Cardiac septum (tissue), 1 donor: ENCODE measurements at places on chromosomes 2 and 18. TPM values are rescaled to one million over a fixed set of nuclear protein-coding genes. Genes with fewer than 3 reads are reported as not detected.
A peak's percentile ranks its signal among the peaks of the same experiment; 100 is the strongest.

SLC23A3 gene
- total RNA-seq: 0.48 TPM

KIAA1328 gene
- 4.8 TPM for total RNA-seq

GRCh38 chr2:228180181-228181097, 1.0 kb downstream of the SPHKAP start:
- DNase-seq: no peak

DNA sequence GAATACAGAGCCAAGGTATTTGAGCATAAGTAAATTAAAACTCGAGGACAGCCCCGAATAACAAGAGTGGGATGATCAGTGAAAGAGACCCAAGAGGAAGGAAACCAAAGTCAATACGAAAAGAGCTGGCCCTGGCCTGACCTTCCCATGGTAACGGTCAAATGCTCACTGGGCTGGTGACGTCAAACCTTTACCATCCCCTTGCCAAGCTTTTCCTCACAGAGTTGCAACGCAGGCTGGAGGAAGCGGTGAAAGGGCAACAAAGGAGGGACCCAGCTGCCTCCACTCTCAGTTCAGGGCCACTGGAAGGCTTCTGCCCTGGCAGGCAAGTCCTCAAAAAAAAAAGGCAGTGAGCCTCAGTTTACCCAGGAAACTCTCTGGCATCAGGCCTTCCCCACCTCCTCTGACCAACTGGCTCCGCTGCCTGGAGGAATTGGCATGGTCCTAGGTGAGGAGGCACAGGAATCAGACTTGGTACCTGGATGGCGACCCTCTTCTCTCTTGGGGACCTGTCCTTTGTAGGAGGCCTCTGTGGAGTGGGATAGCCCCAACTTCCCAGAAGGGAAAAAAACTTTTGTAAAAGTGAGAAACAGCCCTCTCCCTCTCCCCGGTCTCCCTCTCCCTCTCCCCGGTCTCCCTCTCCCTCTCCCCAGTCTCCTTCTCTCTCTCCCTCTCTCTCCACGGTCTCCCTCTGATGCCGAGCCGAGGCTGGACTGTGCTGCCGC, 212.4 kb downstream of the ANAPC1 start:
- no peak for DNase-seq

DNA sequence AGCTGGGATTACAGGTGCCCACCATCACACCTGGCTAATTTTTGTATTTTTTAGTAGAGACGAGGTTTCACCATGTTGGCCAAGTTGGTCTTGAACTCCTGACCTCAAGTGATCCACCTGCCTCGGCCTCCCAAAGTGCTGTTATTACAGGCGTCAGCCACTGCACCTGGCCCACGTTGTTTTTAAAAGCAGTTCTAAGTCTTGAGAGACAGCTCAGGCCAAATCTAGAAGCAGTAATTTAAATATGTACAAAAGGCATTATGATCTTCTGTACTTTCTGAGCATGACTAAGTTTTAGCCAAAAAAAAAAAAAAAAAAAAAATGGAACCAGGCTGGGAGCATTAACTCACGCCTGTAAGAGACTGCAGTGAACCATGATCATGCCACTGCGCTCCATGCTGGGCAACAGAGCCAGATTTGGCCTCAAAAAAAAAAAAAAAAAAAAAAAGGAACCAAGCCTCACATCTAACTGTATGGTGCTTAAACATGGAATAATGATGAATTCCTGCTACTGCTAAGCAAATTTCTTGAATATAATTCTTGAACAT, 4.0 kb downstream of the ABHD3 start:
- DNase-seq: no peak

DNA sequence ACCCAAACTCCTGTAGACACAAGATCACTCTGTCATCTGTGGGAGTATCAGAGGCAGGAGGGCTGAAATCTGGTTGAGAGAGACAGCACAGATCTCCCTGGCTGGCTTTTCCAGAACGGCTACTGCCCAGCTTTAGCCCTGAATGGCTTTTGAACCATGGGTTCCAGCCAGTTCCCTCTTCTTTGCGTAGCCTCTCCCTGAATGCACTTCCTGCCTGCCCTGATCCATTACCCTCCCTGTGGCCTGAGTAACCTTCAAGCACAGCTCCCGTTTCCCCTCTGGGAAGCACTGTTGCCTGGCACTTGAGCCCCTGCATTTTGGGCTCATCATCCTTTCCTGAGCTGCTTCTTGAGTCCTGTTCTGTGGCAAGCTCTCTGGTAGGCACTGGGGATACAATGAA, 68.8 kb downstream of the ASAP2 start:
- DNase-seq: no peak

DNA sequence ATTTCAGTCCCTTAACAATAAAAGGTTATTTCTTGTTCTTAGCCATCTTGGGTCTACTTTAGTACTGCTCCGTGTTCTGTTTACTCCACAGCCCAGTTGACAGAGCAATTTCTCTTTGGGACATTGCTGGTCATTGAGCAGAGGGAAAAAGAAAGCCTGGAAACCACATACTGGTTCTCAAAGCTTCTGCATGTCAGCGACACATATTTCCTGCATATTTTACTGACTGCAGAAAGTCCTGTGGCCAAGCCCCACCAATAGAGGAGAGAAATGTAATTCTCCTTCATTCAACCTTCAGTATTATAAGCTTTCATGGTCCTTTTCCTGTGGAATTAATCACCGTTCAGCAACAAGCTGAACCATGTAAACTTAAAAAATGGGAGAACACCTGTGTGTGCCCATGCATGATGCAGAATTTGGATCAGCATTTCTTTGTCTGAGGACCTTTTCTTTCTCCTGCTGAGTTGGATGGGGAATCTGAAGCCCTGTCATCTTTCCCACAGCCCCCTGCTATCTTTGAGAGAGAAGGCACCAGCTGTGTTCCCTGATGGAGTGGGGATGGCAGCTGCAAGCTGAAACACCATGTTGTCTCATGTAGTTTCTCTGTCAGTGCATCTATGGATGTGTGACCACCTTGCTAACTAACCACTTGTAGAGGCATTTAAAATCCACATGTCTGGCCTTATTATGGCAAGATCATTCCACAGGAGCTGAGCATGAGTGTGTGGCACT, 431.6 kb downstream of the MEIS1 start:
- DNase-seq: no peak

DNA sequence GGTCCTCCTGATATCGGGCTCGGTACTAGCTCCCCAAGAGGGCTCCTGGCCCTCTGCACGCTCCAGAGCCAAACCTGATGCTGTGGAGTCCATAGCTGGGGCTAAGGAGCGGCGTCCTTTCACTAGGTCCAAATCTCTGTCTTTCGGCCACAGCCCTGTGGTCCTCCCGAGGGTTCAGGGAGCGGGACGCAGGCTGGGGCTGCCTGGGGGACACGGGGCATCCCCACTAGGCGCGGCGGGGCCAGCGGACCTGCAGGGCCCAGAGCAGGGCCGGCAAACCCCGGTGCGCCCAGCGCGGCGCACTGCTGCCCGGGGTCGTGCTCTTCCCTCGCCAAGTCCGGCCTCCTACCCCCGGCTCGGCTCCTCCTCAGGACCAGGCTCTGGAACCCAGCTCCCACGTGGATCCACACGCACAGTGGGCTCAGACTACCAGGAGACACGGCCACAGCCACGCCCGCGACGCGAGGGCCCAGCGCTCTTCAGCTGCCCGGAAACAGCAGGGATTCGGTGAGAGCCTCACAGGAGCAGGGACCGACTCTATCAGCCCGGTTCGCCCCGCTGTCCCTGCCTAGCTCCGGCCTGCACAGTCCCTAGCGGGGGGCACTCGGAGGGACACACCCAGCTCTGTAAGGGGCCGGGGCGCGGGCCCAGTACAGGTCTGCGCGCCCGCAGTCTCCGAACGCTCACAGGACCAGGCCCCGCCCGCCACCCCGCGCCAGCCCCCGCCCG, 593 bp downstream of the ZNF514 start:
- DNase-seq: peak; percentile 82

GRCh38 chr2:18643326-18644114, 54.2 kb upstream of the NT5C1B start:
- DNase-seq: no peak

DNA sequence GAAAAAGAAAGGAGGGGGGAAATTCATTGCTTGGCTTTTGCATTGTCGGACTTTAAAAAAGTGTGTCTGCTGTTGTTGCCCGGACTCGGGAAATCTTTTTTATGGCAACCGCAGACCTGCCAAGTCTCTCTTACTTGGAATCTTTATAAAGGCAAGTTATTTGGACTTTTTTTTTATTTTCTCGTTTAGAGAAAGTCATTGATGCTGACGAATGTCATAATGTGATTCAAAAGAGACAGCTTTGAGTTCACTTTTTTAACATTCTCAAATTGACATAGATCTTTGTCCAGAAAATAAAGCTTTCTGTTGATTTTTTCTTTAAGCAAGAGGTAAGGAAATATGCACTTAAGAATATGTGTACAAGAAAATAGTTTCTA, 651 bp upstream of the ZNF521 start:
- DNase-seq: no peak

- no peak for DNase-seq
Observed at GRCh38 chr2:47014564-47015051, 99.0 kb upstream of the MCFD2 start.

- DNase-seq: no peak
Observed at GRCh38 chr18:13488281-13488929, 238.0 kb downstream of the FAM210A start.

DNA sequence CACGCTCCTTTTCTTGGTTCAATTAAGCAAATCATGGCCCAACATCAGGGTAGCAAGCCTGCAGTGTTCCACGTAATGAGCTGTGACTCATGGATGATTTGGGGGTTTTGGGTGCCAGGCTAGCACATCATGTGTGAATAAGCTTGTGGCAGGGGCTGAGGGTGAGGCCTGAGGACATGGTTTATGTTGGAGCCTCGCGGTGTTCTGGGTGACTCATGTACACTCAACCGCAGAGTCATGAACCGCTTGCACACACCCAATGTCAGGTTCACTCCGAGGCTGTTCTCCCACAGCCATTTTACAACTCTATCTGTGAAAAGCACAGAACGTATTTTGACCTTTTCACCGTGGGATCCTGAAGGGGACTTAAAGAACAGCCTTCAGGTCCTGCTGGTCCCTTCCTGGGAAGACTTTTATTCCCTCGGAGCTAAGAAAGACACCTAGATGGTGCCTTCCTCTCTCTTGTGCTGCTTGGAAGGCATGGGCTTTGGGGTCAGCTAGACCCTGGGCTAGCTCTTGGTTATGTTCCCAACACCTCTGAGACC, 139.9 kb upstream of the ZEB2 start:
- no peak for DNase-seq

DNA sequence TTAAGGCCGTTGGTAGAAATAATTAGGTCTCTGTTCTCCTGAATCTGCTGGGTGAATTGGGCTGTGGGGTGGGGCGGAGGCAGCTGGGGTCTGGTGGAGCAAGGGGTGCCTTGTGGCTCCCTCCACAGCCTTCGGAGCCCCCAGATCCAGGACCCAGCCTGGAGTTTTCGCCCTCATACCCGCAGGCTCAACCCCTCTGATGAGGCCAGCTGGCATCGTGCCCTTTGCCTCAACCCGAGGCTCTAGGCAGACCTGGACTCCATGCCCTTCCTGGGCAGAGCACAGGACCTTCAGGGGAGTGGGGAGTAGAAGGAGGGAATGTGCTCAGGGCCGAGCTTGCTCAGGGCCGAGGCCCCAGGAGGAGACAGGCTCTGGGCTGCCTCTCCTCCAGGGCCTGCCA, 50.3 kb upstream of the SMAD7 start:
- no peak for DNase-seq
